Thoracic aorta (tissue), 2 donors: ENCODE measurements at places on chromosomes 1 and 21.

GRCh38 chr1:157081707-157082106 lies 17.9 kb downstream of the ETV3L start:
- no peak for DNase-seq

GRCh38 chr1:170871868-170872267 lies 63.5 kb upstream of the MROH9 start:
- DNase-seq, result no peak

GRCh38 chr1:31166462-31166861 lies 73.2 kb downstream of the NKAIN1 start:
- DNase-seq, result no peak

- DNase-seq, result no peak
These were observed 37.7 kb downstream of the MARK1 start for GRCh38 chr1:220565670-220566069.

DNA sequence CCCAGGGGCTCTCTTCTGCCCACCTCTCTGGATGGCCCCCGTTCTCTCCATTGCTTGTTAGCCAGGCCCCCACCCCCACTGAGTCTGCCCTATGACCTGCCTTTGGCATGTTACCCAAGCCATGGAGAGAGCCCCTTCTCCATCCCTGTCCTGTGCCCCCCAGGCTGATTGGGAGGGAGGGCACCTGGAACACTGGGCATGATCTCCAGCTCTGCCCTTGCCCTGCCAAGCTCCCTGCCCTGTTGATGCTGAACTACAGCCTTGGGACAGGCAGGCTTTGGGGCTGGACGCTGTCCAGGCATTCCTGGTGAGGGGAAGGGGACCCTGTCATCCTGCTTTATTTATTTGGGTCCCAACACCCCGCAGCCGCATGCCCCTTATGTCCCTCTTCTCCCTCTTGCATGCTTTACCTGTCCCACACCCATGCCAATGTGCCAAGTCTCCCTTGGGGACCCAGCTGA lies 10.7 kb downstream of the TRIM46 start:
- DNase-seq, result no peak

- no peak for DNase-seq
These were observed 1.1 kb upstream of the ZNF496 start for GRCh38 chr1:247332623-247333361.

GRCh38 chr1:106780806-106781569 lies 275.5 kb upstream of the PRMT6 start:
- no peak for DNase-seq

GRCh38 chr1:172670791-172671190 lies 11.9 kb downstream of the FASLG start:
- DNase-seq, result no peak

- no peak for DNase-seq
These were observed 73.2 kb downstream of the DISC1 start for GRCh38 chr1:231699784-231700183.
